ENCODE measurements at places on chromosomes 4 and X.

DNA sequence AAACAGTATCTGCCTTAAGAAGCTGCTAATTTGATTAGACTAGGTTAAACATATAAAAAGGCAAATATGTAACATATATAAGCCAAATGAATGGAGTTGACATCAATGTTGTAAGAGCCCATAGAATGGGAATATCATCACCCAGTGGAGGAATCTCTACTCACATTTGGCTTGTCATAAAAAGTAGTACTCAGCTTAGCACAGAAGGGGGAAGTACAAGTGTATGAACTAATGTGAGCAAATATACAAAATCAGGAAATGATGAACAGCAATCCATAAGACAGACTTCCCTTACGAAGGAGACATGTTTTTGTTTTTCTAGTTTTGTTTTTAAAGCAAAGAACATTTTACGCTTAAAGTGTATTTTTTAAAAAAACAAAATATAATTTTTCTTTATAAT lies 74.9 kb downstream of the MAB21L2 start:
- no peak for DNase-seq

DNA sequence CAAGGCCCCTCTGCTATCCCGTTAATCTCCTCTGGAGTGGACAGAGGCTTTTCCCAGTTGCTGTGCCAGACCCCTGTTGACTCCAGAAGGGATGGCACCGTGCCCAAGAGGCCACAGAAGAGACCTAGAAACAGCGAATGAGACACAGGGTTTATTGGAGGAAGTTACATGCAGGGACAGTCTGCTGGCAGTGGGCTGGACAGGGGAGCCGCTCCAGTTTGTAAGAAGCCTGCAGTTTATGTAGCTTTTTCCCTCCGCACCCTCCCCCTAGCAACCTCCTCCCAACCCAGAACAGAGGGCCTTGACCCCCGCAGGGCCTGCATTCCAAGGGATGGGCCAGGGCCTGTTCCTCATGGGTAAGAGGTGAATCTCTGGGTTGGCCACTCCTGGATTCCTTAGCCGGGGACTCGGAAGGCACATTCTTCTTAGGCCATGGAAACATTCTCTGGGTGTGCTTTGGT lies 216.8 kb upstream of the PSAPL1 start:
- no peak for DNase-seq

GRCh38 chrX:73913580-73913979 lies 350.6 kb downstream of the CHIC1 start:
- DNase-seq: no peak

DNA sequence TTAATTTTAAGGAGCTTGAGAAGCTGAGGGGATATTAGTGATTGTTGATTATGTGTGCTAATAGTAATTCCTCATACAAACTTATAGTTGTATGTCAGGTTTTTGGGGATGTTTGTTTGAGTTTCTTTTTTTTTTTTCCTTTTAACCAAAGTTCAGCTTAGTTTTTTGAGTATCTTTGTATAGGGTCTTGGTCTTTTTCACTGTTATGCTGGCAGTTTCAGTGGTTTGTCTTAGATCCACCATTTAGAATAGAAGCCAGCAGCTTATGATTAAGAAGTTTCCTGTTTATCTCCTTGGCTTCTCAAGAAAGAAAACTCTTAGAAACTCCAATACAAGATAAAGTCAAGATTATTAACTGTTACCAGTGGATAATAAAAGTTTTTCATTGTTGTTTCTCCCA lies 16.1 kb downstream of the CPEB2 start:
- DNase-seq: no peak

DNA sequence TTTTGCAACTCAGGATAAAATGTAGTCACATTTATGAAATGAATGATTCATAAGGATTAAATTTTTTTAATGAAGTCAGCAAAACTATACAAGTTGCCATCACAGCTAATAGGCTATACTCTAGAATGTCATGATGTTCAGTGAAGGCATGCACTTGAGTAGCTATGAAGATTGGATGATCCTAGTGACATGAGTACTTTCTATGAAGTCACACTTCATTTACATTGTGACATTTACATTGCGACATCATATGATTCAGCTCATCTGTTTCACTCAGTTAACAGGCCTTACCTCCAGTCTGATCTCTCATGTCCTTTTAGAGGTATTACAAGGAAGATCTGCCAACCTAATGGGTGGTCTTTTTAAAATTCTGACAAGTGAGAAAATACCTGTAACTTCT lies 82.7 kb upstream of the FGF13 start:
- DNase-seq: no peak

- no peak for DNase-seq
Measured at GRCh38 chr4:57905965-57906364, 795.8 kb upstream of the IGFBP7 start.

DNA sequence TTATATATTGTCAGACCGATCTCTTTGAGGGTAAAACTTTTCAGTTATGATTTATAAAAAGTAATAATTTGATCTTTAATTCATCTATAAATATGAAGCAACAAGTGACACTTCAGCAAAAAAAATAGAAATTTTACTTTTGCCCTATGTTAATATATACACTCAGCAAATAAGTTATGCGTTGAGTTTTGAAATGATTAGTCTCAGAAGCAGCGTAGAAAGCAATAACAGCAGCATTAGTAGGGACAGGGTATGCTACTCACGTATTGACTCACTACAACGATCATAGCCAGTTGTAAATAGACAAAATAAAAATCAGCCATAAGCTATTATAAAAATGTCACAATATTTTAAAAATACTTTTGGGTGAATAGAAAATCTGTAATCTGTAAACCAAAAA lies 1229.2 kb downstream of the ADGRL3 start:
- no peak for DNase-seq

- DNase-seq: no peak
Measured at GRCh38 chr4:185470501-185471195, 885 bp downstream of the CCDC110 start.

DNA sequence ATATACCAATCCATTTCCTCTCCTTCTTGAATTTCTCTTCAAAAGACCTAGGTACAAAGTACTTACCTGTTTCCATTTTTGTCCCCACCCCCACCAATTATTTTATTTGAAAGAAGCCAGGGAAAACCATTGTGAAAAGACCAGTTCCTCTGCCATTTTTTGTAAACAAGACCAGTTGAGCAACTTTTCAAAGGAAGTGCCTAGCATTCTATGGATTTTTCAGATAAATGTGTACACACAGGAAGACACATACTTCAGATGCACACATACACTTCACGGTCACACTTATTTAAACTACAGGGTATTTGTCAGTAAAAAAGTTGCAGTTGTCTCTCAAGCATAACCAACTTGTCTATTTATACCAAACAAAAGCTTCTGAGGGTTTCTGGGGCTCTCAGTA lies 587.2 kb upstream of the KLHL4 start:
- no peak for DNase-seq

DNA sequence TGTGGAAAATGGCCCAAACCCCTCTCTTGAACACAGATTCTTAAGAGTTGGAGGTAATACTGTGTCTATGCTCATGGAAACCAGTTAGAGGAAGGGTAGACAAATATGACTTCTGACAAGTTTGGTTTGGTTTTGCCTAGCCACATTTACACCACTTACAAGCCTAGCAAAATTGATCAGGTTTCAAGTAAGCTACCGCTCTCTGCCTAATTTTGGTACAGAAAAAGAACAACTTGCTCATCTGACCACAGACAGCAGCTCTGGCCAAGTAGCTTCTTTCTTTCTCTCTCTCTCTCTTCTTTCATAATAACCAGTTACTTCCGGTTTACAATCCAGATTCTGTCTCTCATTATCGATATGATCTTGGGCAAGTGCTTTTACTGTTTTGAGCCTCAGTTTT lies 260.0 kb downstream of the GLUD2 start:
- DNase-seq: no peak

DNA sequence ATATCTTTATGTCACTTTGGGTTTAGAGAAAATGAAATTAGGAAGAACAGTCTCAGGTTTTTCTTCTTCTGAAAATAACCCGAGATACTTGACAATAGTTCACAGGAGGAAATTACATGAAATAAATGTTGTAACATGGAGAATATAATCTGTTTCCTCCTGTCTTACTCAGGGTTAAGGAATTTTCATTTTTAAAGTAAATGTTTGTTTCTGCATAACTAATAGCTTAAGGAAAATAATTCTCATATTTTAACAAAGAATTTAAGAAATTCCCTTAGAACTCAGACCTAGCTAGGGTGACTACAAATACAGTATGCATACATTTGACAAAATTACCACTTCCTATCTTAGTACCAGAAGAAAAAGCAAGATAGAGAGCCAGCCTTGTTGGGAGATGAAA lies 17.2 kb upstream of the SPRY1 start:
- no peak for DNase-seq

DNA sequence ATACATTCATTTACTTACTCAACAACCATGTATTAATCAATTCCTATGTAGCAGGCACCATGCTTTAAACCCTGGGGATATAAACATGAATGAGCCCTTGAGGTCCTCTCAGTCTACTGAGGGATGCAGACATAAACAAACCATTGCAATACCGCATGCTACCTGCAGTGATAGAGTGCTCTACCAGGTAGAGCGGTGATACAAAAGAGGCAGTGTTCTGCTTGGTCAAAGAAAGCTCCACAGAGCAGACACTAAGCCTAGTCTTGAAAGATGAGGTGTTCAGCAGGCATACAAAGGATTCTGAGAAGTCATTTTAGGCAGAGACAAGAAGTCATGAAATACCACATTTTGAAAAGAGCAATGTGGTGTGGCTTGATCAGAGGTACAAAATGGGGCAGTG lies 26.9 kb upstream of the AMOT start:
- DNase-seq: no peak

- DNase-seq: no peak
Measured at GRCh38 chr4:128776794-128777216, 32.7 kb upstream of the JADE1 start.

GRCh38 chr4:6565691-6566390 lies 9.1 kb upstream of the MAN2B2 start:
- DNase-seq: no peak

DNA sequence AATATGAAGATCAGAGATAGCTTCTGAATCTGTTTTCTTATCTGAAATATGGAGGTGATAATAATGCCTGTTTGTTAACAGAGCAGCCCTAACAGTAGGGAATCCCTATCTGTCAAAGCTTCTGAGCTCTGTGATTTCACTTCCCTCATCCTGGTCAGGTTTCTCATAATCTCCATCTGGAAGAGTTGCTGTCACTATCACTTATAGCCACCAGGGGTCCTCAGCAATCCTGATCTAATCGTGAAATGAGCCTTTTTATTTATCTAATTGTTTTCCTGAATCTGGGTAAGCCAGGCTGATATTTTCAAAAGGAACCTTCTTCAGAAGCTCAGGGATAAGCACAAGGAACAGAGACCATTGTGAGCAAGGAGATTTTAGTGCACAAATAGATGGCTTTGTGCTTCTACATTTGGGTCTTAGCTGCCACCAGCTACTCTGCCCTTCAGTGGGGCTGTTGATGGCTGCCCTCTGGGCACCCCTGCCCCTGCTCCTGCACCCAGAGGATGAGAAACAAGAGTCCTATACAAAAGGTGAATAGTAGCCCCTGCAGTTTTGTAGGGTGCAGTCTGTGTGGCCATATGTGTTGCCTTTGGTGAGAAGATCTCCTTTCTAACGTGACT lies 196.4 kb upstream of the RADX start:
- DNase-seq: no peak

DNA sequence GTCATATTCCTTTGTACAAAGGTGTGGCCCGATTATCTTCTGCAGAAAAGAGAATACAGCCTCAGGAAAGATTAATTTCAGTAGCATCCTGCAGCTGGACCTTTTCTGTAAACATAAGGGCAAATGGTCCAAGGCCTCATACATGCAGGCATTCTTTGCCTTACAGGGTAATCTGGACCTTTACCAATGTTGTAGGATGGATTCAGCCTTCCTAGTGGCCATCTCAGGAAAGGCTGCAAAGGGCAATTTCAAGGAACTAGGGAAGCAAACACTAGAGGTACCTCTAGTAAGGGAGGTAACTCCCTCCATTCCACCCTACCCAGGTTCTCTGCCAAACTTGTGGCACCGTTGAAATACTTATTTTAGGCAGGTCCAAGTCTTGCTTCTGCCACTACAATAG lies 43.0 kb downstream of the UGT2B28 start:
- DNase-seq: no peak

DNA sequence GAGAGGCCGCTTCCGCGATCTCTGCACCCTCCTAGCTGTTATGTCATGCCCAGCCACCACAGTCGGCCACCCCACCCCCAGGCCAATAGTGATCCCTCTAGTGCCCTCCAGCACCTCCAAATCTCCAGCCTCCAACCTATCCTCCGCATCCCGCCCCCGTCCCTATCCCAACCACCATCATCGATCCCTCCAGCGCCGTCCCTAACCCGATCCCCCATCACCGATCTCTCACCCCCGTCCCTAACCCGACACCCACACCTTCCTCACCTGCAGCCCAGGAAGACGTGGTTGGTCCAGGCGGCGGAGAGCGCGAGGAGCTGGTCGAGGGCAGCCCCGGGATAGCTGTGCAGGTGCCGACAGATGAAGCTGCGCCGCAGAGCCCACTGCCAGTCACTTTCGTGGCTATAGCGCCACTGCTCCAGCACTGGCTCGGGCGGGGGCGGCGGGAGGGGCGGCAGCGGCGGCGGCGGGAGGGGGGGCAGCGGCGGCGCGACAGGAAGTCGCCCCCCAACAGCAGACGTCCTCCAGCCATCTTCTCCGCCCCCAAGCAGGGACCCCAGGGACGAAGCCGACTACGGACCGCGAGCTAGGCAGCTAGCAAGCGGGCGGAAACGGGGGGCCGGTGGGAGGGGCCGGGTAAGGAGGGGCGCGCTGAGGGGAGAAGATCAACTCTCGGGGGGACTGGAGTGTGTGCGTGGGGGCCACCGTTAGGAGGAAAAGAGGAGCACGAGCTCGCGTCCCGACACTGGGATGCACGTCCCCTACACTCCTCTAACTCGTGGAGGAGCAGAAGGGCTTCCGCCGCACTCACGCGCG lies 552 bp downstream of the NKRF start:
- DNase-seq: peak; percentile 25

- no peak for DNase-seq
Measured at GRCh38 chr4:148834804-148835631, 392.8 kb upstream of the NR3C2 start.

DNA sequence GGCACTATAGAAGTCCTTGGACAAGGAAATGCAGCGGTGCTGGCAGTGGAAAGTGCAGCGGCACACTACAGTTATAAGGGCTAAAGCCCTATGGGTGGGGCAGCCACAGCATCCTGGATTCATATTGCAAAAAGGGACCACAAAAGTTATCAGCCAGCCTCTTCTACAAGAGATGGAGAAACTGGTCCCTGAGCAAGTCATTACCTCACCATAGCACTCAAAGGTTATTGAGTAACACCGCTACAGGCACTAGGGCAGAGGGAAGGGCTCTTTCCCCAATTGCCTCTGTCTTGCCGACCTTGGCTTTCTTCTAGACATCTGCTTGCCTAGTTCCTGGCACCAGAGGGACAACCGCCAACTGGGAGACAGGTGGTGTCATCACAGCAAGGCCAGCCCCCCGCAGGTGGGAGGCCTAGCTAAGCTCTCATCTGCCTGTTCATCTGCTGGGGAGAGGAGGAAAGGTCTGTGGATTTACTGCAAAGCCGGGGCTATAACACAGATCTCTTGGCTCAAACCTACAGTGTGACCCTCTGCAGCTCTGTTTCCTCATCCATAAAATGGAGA lies 600.0 kb downstream of the BCOR start:
- no peak for DNase-seq

Measured in activated gamma-delta T cell treated with anti-CD3 and anti-CD28 coated beads, Interleukin-2, amount 50 U/mL, for 16 hours (primary cell).